ENCODE measurements at places on chromosomes 7 and 10. TPM values are rescaled to one million over a fixed set of nuclear protein-coding genes. Genes with fewer than 3 reads are reported as not detected.

Gene FAM25G
- not detected for total RNA-seq

Gene ADAM22
- 2.5 TPM for total RNA-seq

Gene HOXA5
- total RNA-seq: not detected

Gene CCAR1
- 89.5 TPM for total RNA-seq

Gene RGR
- total RNA-seq: not detected

Gene C1GALT1
- 51.4 TPM for total RNA-seq

Gene PCDH15
- total RNA-seq: not detected

Gene HEPACAM2
- 0.32 TPM for total RNA-seq

Gene SOSTDC1
- total RNA-seq: not detected

GRCh38 chr10:102514487-102515311 lies 10.9 kb downstream of the SUFU start:
- peaks cover 44% of the 10 kb centered on the region for H3K36me3 ChIP-seq
- H3K4me3 ChIP-seq: no peak overlapping the region
- H3K4me1 ChIP-seq: peaks cover 8% of the 10 kb centered on the region
- no peak overlapping the region for H3K27ac ChIP-seq
- H3K27me3 ChIP-seq: no peaks in the 10 kb centered on the region

DNA sequence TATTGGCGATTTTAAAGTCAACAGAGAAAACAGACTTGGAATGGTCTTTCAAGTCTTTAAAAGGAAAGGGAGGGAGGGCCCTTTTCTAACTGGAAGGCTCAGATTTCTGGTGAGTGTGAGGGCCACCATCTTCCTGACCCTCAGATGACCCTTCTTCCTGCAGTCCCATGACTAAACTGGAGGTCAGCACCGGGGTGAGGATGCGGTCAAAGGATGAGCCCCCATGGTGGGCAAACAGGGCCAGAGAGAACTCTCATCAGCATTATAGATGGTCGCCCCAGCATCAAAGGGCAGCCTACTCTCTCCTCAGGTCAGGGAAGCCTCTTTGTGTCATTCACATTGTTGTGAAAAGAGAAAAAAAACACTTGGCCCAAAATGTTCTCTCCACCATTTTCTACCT lies 219.2 kb downstream of the LRMDA start:
- DNase-seq: no peak
- no peaks in the 10 kb centered on the region for H3K27me3 ChIP-seq
- no peaks in the 10 kb centered on the region for H3K4me1 ChIP-seq
- H3K4me3 ChIP-seq: no peak overlapping the region
- no peak overlapping the region for H3K27ac ChIP-seq

DNA sequence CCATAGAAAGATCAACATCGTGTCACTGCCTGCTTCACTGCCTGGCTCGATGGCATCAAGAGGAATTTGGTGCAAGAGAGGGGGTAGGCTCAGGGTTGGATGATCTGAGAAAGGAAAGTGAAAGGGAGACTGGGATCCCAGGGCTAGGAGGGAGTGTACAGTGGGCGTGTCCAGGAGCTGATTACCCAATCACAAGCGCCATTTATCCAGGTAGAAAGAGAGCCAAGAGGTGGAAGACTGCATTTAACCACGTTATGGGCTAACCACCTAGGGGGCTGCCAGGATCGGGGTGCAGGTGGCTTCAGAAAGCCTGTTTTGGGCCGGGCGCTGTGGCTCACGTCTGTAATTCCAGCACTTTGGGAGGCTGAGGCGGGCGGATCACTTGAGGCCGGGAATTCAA lies 10.3 kb downstream of the PODXL start:
- H3K4me3 ChIP-seq: no peak overlapping the region
- H3K4me1 ChIP-seq: no peaks in the 10 kb centered on the region
- no peak overlapping the region for H3K27ac ChIP-seq
- no peaks in the 10 kb centered on the region for H3K27me3 ChIP-seq
- no peak for DNase-seq

- no peak for DNase-seq
- H3K27ac ChIP-seq: no peak overlapping the region
- H3K27me3 ChIP-seq: no peaks in the 10 kb centered on the region
- no peak overlapping the region for H3K4me3 ChIP-seq
- no peaks in the 10 kb centered on the region for H3K36me3 ChIP-seq
These were observed 441.4 kb upstream of the FOXK1 start for GRCh38 chr7:4240520-4241303.

DNA sequence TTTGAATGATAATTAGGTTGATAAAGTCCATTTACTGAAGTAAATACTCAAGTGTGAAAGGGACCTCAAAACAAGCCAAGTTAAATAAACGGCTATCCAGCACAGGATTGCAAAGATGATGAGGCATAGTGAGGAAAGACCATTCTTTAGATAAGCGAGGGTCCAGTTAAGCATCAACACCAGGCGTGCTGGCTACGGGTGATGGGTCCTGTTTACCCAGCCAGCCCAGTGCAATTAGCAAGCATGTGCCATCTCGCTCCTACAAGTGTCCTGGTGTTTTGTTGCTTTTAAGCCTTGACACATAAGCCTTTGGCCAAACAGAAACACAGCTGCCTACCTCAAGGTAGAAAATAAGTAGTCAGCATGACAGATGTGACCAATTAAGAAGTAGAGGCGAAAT lies 7.1 kb downstream of the NEBL start:
- no peak overlapping the region for H3K4me3 ChIP-seq
- DNase-seq: no peak
- H3K27me3 ChIP-seq: no peaks in the 10 kb centered on the region
- no peaks in the 10 kb centered on the region for H3K4me1 ChIP-seq
- no peaks in the 10 kb centered on the region for H3K36me3 ChIP-seq
- H3K27ac ChIP-seq: no peak overlapping the region

GRCh38 chr7:5450549-5451327 lies 27.1 kb upstream of the TNRC18 start:
- no peaks in the 10 kb centered on the region for H3K4me1 ChIP-seq
- no peak overlapping the region for H3K27ac ChIP-seq
- no peaks in the 10 kb centered on the region for H3K27me3 ChIP-seq
- H3K36me3 ChIP-seq: no peaks in the 10 kb centered on the region
- DNase-seq: no peak

GRCh38 chr7:29300026-29300480 lies 105.5 kb downstream of the CHN2 start:
- no peak for DNase-seq
- H3K27me3 ChIP-seq: no peaks in the 10 kb centered on the region
- H3K4me3 ChIP-seq: no peak overlapping the region
- H3K4me1 ChIP-seq: no peaks in the 10 kb centered on the region
- no peak overlapping the region for H3K27ac ChIP-seq

DNA sequence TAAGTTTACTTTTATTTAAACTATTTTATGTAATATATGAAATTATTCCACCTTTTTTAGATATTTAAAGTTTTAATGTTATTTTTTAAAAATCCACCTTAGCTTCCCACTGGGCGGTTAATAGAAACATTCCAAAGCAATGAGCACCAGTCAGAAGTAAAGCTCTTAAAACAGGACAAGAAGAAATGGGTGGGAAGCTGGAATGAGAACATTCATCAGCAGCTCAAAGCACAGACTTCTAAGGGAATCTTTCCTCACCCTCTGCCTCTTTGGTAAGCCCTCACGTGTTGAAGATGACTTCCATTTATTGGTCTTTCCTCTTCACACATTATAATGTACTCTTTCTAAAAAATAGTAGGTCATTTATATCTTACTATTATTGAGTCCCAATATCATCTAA lies 3.1 kb downstream of the AGMO start:
- no peak overlapping the region for H3K4me3 ChIP-seq
- H3K36me3 ChIP-seq: no peaks in the 10 kb centered on the region
- H3K27ac ChIP-seq: no peak overlapping the region

DNA sequence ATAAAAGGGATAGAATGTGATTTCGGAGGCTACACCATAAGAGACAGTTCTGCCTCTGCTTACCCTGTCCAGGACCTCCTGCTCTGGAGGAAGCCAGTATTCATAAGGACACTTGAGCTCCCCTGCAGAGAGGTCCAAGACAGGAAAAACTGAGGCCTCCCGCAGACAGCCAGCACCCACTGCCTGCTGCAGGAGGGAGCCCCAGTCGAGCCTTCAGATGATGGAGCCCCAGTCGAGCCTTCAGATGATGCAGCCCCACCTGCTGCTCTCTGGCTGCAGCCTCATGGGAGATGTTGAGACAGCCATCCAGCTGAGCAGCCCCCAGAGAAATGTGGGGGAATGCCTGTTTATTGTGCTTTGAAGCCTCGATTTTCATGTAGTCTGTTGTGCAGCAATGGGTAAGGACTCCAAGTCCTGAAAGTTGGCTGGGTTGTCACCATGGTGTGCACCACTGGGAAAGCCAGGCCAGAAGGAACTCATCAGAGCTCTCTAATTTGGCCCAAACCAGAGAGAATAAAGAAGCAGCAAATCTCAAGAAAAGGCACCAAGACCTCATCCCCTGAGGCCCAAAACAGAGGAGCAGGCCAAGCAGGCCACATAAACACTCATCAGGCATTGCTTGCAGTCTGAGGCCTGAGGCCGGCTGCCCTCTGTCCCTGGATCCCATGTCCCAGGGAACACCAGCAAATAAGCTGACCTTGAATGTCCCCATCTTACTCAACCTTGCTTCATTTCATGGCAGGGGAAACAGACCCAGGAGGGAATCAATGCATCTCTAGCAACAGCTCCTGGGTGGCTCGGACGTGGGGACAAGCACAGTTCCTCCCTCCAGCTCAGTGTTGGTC lies 30.9 kb downstream of the CALML5 start:
- H3K36me3 ChIP-seq: no peaks in the 10 kb centered on the region
- no peak overlapping the region for H3K27ac ChIP-seq
- no peak for DNase-seq
- no peaks in the 10 kb centered on the region for H3K4me1 ChIP-seq
- H3K4me3 ChIP-seq: no peak overlapping the region

GRCh38 chr7:2299870-2300512 lies 14.2 kb downstream of the SNX8 start:
- DNase-seq: no peak
- no peaks in the 10 kb centered on the region for H3K4me1 ChIP-seq
- no peak overlapping the region for H3K4me3 ChIP-seq
- no peaks in the 10 kb centered on the region for H3K27me3 ChIP-seq
- no peaks in the 10 kb centered on the region for H3K36me3 ChIP-seq
- H3K27ac ChIP-seq: no peak overlapping the region

- H3K4me3 ChIP-seq: no peak within 1 kb of the TSS
- no peak within 1 kb of the TSS for H3K27ac ChIP-seq
- H3K27me3 ChIP-seq: peaks cover 8% of the 10 kb centered on the region
- H3K4me1 ChIP-seq: no peaks in the 10 kb centered on the region
- DNase-seq: no peak
These were observed at the start of gene MMD2 for GRCh38 chr7:4958477-4959301. Gene MMD2, minus strand, starts transcription at chr7:4959187. Its CDS starts 170 bp downstream, at chr7:4959017.

GRCh38 chr10:92506336-92506735 lies 67.6 kb downstream of the IDE start:
- no peak overlapping the region for H3K4me3 ChIP-seq
- no peaks in the 10 kb centered on the region for H3K4me1 ChIP-seq
- no peak for DNase-seq
- H3K36me3 ChIP-seq: peaks cover 38% of the 10 kb centered on the region
- no peak overlapping the region for H3K27ac ChIP-seq
- no peaks in the 10 kb centered on the region for H3K27me3 ChIP-seq

- no peaks in the 10 kb centered on the region for H3K27me3 ChIP-seq
- H3K4me1 ChIP-seq: peaks cover 14% of the 10 kb centered on the region
These were observed 128.8 kb downstream of the GATA3 start for GRCh38 chr10:8183241-8183704.

GRCh38 chr7:18320422-18320821 lies 175.1 kb upstream of the HDAC9 start:
- no peaks in the 10 kb centered on the region for H3K4me1 ChIP-seq
- H3K4me3 ChIP-seq: no peak overlapping the region
- H3K36me3 ChIP-seq: no peaks in the 10 kb centered on the region
- H3K27me3 ChIP-seq: no peaks in the 10 kb centered on the region
- DNase-seq: no peak
- H3K27ac ChIP-seq: no peak overlapping the region

- no peak overlapping the region for H3K4me3 ChIP-seq
- no peaks in the 10 kb centered on the region for H3K4me1 ChIP-seq
- H3K36me3 ChIP-seq: no peaks in the 10 kb centered on the region
- no peak for DNase-seq
- no peaks in the 10 kb centered on the region for H3K27me3 ChIP-seq
These were observed 689.6 kb downstream of the NRG3 start for GRCh38 chr10:82564353-82565196.

- DNase-seq: no peak
- H3K27ac ChIP-seq: no peak overlapping the region
- no peaks in the 10 kb centered on the region for H3K36me3 ChIP-seq
- H3K27me3 ChIP-seq: no peaks in the 10 kb centered on the region
- H3K4me3 ChIP-seq: no peak overlapping the region
These were observed 11.1 kb upstream of the PRKG1 start for GRCh38 chr10:51063166-51063565.

DNA sequence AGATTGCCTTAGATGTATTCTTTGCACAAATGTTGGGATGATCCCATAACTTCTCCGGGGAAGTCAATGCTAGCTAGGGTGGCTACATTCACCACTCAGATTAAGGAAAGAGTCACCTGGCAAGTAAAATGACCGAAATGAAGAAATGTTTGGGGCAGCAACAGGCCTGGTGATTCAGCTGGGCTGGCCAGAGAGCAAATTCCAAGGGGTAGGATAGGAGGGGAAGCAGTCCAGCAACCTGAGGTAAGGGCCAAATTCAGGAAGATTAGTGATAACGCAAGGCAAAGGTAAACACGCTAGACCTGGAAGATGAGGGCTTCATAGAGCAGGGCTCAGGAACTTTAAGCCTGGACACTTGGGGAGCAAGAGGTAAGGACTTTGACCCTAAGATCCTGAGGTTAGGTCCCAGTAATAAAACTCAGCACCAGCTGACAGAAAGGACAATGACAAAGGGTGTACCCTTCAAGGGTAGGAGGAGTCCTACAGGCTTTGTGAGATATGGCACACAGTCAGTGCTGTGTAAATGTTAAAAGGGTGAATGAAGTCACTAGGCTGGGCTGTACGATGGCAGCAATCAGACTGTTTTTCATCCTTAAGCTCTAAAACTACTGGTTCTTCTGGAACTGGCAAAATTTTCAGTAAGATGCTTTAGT lies 22.7 kb upstream of the SMNDC1 start:
- no peaks in the 10 kb centered on the region for H3K27me3 ChIP-seq
- no peaks in the 10 kb centered on the region for H3K36me3 ChIP-seq
- no peaks in the 10 kb centered on the region for H3K4me1 ChIP-seq
- no peak overlapping the region for H3K4me3 ChIP-seq
- no peak for DNase-seq
- H3K27ac ChIP-seq: no peak overlapping the region

DNA sequence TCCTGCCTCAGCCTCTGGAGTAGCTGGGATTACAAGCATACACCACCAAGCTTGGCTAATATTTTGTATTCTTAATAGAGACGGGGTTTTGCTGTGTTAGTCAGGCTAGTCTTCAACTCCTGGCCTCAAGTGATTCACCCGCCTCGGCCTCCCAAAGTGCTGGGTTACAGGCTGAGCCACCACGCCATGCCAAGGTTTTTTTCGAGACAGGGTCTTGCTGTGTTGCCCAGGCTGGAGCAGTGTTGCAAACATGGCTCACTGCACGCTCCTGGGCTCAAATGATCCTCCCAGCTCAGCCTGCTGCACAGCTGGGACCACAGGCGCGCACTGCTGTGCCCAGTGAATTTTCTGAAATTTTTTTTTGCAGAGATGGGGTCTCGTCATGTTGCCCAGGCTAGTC lies 3.3 kb upstream of the SEC31B start:
- no peaks in the 10 kb centered on the region for H3K27me3 ChIP-seq
- no peak for DNase-seq
- no peak overlapping the region for H3K27ac ChIP-seq
- peaks cover under 1% of the 10 kb centered on the region for H3K4me1 ChIP-seq
- peaks cover 48% of the 10 kb centered on the region for H3K36me3 ChIP-seq

GRCh38 chr7:50287129-50287528 lies 17.4 kb upstream of the IKZF1 start:
- no peak overlapping the region for H3K27ac ChIP-seq
- no peaks in the 10 kb centered on the region for H3K27me3 ChIP-seq
- H3K4me3 ChIP-seq: no peak overlapping the region
- no peaks in the 10 kb centered on the region for H3K36me3 ChIP-seq
- no peak for DNase-seq

All from naive thymus-derived CD4-positive, alpha-beta T cell (primary cell).